NCI-H2081 (cell line): ENCODE measurements at places on chromosomes 16 and 17.

GRCh38 chr17:82097184-82097918, 685 bp downstream of the FASN start:
- peak; percentile 24 for DNase-seq

DNA sequence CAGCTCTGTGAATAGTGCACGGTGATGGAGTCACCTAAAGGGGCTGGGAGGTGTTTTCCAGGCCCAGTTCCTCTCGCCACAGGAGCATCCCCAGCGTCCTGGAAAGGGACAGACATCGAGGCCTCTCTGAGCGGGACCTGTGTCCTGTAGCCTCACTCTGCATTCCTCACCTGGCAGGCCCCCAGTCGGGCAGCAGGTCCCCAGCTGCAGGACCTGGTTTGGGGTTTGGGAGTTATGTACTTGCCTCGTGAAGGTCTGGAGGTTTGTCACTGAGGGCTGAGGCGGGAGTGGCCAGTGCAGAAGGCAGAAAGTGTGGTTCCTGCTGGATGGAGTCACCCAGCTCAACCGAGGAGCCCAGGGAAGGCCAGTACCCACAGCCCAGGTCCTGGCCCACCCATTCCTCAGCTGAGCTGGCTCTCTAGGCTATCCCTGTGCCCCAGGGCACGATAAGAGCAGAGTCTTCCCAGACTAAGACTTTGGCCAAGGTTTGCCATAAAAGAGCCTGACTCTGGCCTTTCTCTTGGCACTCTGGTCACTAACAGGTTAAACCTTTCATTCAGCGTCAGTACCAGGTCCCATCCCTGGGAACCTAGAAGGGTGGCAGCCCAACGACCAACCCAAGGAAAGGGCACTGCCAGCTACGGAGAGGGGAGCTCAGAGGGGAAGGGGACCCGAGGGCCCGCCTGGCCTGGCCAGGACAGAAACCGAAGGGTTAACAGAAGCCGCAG, 24.4 kb downstream of the TBX4 start:
- DNase-seq = no peak

GRCh38 chr16:21962475-21962874, 9.3 kb downstream of the UQCRC2 start:
- DNase-seq = no peak

GRCh38 chr17:31586946-31587345, 195.5 kb downstream of the RAB11FIP4 start:
- no peak for DNase-seq

DNA sequence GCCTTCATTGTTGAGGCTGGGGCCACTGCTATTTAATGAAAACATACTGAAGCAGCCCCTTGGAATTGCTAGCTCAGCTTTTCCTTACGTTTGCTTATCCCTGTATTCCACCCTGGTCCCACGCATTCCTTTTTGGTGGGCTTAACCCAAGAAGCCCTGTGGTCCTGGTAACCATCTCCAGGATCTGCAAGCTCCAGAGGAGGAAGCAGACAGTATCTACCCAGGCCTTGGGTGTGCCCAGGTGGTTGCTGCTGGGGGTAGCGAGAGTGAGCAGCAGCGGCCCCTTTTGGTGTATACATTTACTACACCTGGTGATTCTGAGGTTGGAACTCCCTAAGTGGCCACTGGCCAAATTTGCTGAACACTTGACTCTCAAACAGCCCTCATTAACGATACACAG, 97.7 kb downstream of the CBLN1 start:
- no peak for DNase-seq

DNA sequence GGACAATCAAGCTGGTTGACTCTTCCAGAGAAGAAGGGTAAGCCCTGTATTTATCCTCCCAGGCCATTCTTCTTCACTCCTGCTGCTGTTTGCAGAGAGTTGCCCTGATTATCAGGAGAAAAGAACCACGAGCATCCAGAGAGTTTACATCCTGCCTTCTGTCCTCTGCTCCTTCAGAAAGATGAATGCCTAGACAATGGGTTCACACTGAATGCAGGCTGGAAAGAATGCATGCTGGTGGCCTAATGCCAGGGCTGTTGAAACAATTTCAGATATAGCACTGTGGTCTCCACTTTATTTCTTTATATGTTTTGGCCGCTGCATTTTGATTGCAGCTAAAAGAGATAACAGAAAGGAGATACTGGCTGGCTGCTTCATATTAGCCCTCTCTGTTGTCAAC, 21.2 kb upstream of the HAS3 start:
- DNase-seq = no peak

DNA sequence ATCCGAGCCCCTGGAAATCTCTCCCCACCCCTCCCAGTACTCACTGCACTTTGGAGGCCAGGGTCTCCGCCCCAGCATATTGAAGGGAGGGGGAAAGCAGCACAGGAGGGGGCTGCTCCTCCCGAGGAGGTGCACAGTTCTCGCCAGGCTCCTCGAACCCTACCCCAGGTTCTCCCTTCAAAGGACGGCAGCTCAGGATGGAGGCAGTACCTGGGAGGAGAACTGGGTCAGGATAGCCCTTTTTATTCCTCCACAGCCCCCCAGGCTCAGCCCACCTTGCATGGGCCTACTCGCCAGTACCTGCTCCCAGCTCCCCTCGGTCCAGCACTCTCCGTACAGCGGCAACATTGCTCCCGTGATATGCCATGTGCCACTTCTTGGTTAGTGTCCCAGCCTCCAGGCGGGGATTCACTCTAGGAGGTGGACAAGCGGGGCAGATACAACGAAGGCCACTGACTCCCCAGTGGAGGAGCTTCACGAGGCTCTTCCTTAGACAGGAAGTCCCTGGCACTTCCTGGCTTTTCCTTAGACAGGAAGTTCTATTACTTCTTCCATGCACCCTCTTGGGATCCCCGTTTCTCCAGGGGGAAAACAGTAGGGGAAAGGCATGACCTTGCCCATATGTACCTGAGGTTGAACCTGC, 2.1 kb upstream of the GPS2 start:
- no peak for DNase-seq

GRCh38 chr16:2982402-2982801, 2.2 kb upstream of the PKMYT1 start:
- DNase-seq = no peak

- DNase-seq = no peak
Measured at GRCh38 chr17:2084036-2084765, 29.3 kb downstream of the HIC1 start.

DNA sequence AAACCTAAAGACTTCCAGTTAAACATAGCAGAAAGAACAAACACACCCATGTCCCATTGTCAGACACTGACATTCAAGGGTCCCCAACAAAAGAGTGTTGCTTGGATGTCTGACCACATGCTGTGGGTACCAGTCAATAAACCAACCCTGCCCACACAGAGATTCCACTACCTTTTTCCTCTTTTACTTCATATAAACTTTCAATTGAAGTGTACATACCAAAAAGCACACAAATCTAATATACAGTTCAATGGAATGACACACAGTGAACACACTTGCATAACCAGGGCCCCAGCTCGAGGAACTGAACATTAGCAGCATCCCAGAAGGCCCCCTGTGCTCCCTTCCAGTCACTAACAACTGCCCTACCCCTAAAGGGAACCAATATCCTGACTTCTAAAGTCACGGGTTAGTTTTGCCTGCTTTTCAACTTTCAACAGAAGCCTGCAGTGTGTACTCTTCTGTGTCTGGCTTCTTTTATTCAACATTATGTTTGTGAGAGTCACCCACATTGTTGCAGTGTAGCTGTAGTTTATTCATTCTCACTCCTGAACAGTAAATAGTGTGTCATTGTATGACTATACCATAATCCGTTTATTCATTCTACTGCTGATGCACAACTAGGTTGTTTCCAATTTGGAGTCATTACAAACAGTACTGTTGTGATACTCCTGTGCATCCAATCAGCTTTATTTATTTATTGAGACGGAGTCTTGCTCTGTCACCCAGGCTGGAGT, 18.0 kb downstream of the CFDP1 start:
- no peak for DNase-seq

- no peak for DNase-seq
Measured at GRCh38 chr16:4200781-4201137, 41.1 kb downstream of the SRL start.

- no peak for DNase-seq
Measured at GRCh38 chr17:36680701-36681202, 79.4 kb downstream of the MRM1 start.

GRCh38 chr17:71878998-71879397, 241.8 kb upstream of the SOX9 start:
- DNase-seq = no peak

DNA sequence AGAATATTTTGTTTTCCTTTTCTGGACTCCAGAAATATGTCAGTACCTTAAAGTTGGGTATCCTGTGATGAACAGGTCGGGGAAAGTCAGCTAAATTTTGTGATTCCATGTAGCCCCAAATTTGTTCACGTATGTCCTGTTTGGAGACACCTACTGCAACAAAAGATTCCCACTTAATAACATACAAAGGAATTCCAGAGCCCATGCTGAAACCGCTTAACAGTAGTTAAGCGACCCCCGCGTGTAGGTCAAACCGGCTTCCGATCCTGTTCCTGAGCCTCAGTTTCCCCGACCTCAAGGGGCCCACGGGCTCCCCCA, 477 bp downstream of the MTHFSD start:
- no peak for DNase-seq

DNA sequence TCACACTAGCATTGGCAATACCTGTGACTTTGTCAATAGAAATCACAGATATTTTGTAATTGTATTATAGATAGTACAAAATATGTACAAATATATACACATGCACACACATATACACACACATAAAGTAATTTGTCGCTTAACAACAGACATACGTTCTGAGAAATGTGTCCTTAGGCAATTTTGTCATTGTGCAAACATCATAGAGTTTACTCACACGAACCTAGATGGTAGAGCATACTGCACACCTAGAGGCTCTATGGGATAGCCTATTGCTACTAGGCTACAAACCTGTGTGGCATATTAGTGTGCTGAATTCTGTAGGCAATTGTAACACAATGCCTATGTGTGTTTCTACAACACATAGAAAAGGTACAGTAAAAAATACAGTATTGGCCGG, 11.0 kb downstream of the UNC119 start:
- DNase-seq = no peak
